Effector memory CD8-positive, alpha-beta T cell (primary cell): ENCODE measurements at places on chromosomes 16 and 17.

DNA sequence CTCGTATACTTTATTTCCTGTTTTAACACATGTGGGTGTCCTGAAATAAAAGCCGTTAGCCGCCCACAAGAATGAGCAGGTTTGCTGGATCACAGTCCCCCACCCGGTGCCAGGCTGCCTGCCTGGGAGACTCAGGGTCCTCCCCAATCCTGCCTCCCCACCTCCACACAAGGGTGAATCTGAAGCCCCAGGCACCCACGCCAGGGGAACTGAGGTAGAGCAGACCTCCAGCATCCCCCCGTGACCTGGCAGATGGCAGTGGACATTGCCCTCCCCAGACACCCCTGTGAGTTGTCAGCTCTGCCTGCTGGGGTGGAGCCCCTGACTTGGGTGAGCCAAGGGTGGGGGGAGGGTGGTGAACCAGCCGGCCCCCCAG, 114.8 kb downstream of the METRNL start:
- no peak for DNase-seq

DNA sequence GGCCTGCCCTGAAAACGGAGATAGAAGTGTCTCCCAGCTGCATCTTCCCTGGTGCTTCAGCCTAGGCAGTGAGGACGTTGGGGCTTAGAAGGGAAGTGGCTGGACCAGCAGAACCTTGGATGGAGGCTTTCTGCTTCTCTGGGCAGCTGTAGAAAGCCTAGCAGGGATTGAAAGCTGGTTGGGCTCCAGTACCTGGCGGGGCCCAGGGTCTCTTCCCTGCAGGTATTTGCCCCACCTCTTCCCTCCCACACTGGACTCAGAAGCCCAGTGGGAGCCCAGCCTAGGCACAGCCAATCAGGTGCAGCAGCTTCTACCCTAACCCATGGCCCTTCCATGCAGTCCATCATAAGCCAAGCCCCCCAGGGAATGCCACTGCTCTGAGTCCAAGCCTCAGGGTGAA, 190.3 kb upstream of the IRX6 start:
- no peak for DNase-seq

DNA sequence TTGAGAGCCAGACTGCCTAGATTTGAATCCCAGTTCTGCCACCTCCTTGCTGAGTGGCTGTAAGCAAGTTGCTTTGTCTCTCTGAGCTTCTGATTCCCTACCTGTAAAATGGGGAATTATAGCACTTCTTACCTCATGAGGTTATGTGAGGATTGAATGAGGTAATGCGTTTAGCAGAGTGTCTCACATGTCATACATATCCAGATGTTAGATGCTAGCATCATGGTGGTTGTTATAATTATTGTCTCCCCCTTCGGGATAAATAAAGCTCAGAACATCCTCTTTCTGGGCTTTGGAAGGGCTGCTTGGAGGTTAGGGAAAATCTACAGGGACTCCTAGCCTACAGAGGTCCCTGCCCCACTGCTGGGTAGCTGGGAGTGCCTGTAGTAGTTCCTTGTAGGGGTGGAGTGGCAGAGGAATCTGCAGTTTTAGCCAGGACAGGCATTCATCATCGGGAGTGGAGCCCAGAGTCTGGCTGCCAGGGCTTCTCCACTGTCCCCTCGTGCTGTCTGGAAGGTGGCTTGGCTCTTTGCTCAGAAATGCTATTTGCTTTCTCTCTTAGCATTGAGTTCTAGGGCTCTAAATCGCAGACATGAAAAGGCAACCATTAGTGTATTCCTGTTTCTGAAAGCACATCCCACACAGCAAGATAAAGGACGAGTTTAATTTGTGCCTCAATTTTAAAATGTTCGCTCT, 137.9 kb upstream of the CACNG3 start:
- no peak for DNase-seq

GRCh38 chr17:1109606-1110540, 69.9 kb downstream of the ABR start:
- no peak for DNase-seq

DNA sequence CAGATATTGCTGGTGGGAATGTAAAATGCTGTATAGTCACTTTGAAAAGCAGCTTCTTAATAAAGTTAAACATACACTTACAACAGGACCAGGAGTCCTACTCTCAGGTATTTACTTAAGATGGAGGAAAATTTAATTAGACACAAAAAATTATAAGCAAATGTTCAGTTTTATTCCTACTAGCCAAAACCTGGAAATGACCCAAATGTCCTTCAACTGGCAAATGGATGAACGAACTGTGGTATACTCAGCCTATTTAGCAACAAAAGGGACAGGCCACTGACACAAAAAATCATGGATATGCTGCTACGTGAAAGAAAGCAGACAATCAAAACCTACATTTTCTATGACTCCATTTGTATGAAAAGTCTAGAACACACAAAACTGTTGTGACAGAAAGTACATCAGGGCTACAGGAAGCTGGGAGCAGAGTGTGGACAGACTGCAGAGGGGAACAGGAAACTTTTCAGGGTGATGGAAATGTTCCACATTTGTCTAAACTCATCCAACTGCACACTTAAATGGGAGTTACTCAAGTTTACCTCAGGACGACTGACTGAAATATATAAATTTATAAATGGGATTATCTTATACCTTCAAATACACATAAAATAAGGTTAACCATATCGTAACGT, 49.3 kb upstream of the MNT start:
- no peak for DNase-seq

GRCh38 chr16:2003827-2004641, 5.6 kb downstream of the ZNF598 start:
- DNase-seq = peak; percentile 86

DNA sequence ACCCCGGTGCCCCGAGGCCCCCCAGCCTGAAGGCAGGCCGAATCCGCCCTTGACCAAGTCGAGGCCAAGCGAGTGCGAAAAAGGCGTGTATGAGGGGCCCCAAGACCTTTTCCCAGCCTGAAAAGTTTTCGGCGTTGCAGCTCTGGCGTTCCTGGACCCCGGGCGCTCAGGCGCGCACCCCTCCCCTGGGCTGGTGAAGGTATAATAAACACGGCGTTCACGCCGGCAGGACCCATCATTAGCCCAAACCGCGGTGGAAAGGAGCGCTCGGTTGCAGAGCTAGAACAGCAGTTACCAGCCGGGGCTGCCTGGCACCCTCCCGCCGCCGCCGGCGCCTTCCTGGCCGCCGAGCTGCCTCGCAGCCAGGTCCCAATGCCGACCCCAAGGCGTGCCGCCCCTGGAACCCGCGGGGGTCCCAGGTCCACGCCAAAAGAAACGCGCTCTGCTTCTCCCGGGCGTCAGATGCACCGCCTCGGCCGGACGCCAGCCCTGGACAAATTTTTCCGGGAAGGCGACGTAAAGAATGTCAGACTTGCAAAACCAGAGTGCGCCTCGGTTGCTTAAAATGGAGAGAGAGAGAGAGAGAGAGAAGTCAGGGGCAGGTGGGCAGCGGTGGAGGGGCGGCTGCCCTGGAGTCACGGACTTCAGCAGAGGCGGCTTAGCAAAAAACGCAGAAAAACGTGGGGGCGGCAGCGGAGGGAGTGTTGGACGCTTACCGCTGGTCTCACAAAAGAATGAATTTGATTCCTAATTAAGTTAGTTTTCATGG, 11.5 kb upstream of the FOXF1 start:
- no peak for DNase-seq

DNA sequence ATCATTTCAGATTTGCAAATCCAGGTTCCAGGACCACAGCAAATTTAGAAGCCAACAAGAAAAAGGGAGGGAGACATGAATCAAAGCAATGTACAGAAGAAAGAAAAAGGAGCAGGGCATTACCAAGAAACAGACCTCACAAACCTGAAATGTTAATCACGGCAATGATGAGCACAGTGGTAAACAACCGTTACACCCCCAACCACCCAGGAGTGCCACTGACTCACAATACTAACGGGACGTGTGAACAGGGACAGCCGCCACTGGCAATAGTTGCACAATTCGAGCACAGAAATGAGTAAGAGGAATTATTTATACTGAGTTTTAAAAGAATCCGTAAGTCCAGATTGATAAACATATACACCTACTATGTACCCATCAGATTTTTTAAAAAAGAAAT, 13.8 kb downstream of the USP22 start:
- DNase-seq = no peak

- DNase-seq = no peak
These were observed 16.5 kb upstream of the TMEM92 start for GRCh38 chr17:50257676-50258224.

DNA sequence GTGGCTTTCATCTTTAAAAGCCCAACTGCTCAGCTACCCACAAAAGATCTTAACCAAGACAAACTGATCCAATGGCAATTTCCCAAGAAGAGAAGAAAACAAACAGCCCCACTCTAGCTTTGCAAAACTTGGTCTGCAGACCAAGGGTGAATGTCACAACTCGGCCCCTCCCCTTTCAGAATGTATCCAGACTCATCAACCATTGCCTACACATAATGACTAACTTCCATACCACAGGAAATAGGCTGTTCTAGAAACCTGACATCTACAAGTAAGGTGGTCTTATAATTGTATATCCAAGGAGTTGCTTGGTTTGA, 16.0 kb downstream of the DCUN1D3 start:
- no peak for DNase-seq

DNA sequence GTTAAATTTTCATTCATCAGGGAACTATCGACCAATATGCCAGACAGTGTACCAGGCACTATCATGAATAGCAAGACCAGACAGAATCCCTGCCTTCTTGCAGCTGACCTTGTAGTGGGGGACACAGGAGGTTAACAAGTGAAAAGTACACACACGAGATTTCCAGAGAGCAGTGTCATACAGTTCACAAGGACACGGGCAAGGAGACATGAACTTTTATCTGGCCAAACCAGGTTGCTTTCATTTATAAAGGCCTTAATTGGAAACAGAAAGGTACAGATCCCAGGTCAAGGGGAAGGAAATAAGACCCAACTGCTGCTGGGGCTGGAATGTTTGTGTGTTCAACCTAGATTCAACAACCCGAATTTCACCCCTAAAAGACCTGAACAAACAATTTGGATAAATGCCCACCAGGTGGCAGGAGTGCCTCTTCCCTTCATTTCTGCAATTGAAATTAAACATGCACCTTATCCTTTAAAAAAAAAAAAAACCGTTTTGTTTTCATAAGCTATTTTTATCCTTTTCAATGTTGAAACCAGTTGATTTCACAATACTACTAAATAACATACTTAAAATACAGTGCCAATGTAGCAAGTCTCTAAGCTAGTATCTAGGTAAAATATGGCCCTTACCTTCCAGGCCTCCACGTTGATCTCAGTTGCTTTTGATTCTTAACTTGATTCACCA, 65.9 kb downstream of the EMP2 start:
- DNase-seq = peak; percentile 44
